ENCODE measurements at places on chromosomes 7 and 10.

DNA sequence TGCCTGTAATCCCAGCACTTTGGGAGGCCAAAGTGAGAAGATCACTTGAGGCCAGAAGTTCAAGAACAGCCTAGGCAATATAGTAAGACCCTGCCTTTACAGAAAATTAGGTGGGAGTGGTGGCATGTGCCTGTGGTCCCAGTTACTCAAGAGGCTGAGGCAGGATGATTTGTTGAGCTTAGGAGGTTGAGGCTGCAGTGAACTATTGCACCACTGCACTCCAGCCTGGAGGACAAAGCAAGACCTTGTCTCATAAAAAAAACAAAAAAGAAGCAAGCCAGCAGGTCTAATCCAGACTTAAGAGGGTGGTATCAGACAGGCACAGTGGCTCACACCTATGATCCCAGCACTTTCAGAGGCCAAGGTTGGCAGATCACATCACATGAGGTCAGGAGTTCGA is 24.5 kb upstream of the KCTD7 start:
- no peak for DNase-seq

GRCh38 chr10:14296065-14296709 is 34.5 kb downstream of the FRMD4A start:
- no peak for DNase-seq

DNA sequence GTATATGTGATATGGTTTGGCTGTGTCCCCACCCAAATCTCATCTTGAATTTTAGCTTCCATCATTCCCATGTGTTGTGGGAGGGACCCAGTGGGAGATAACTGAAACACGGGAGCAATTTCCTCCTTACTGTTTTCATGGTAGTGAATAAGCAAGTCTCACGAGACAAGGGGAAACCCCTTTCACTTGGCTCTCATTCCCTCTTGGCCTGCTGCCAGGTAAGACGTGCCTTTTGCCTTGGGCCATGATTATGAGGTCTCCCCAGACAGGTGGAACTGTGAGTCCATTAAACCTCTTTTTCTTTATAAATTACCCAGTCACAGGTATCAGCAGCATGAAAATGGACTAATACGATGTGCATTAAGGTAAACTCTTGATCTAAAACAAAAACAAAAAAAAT is 357.1 kb upstream of the AOAH start:
- no peak for DNase-seq

DNA sequence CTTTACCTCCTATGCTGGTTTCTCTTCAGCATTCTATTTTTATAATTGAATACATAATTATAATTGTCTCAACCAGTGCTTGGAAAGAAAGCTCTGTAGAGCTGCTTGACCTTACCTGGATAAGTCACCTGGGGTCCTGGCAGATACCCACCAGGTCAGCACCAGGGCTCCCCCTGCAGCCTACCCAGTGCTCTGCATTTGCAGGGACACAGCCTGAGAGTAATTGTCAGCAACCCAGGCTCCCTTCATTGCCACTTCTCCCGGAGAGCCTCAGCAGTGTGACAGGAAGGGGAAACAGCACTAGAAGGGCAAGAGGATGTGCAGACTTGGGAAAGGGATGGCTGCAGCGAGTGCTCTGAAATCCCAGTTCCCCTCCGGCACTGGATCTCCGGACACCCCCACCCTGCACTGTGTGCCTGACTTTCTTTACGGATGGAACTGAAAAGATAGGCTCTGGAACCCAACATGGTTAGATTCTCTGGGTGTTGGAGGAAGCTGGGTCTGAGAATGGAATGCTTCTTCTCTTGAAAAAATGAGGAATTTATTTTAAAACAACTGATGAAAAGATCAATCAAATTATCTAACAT is 11.4 kb upstream of the PAX4 start:
- no peak for DNase-seq

GRCh38 chr10:17585016-17585415 is 32.2 kb downstream of the HACD1 start:
- DNase-seq = no peak

- DNase-seq = no peak
Observed at GRCh38 chr10:113802997-113803396, 50.9 kb downstream of the DCLRE1A start.

- peak; percentile 16 for DNase-seq
Observed at GRCh38 chr10:62907470-62908212, 91.5 kb upstream of the EGR2 start.
